ENCODE measurements at places on chromosomes 6 and 20. TPM values are rescaled to one million over a fixed set of nuclear protein-coding genes. Genes with fewer than 3 reads are reported as not detected.
A peak's percentile ranks its signal among the peaks of the same experiment; 100 is the strongest.

Gene MMP24
- 0.09 TPM for total RNA-seq

DNA sequence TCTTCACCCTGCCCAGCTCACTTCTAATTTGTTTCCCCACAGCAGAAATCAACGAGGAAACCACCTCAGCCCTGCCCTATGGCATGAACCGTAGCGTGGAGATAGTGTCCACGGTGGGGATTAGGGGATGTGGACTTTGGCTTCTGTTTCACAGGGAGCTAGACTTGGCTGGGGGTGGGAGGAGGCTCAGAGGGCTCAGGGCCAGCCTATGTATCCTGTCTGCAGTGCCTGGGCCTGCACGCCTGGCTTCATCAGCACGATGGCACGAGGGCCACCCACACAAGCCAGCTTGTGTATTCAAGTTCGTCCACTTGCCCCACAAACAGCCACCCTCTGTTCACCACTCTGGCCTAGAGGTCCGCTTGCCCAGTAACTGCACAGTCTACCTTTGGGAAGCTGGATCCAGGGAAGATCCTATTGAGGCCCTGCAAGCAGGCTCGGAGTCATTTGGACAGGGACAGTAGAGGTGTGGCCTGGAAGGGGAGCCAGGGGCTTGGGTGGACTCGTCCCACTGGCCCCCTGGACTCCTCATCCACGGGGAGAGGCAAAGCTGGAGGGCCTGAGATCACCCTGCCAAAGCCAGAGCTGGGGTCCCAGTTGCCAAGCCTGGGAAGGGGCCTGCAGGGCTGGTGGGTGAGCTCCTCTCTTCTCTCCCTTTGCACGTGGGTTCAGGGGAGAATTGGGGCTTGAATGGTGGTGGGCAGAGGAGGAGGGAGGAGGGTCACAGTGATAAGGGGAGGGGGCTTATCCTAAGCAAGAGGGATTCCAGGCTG is 38.0 kb upstream of the FAM83D start:
- H3K36me3 ChIP-seq, result no peaks in the 10 kb centered on the region
- no peak for DNase-seq
- H3K4me3 ChIP-seq, result no peak overlapping the region
- no peak overlapping the region for H3K27ac ChIP-seq
- no peaks in the 10 kb centered on the region for H3K4me1 ChIP-seq

- DNase-seq, result no peak
- H3K4me3 ChIP-seq, result no peak overlapping the region
- H3K4me1 ChIP-seq, result peaks cover 35% of the 10 kb centered on the region
These were observed 12.1 kb upstream of the SRC start for GRCh38 chr20:37333848-37334318.

Gene LRFN2
- total RNA-seq, result not detected

Gene TDRD6
- 0.48 TPM for total RNA-seq

GRCh38 chr20:20719411-20719810 is 7.0 kb upstream of the RALGAPA2 start:
- H3K4me3 ChIP-seq, result no peak overlapping the region
- H3K36me3 ChIP-seq, result no peaks in the 10 kb centered on the region
- no peaks in the 10 kb centered on the region for H3K27me3 ChIP-seq
- H3K27ac ChIP-seq, result no peak overlapping the region

- H3K27ac ChIP-seq, result no peak overlapping the region
- H3K27me3 ChIP-seq, result no peaks in the 10 kb centered on the region
- no peaks in the 10 kb centered on the region for H3K4me1 ChIP-seq
- no peak overlapping the region for H3K4me3 ChIP-seq
- no peak for DNase-seq
These were observed 126.9 kb upstream of the BMP5 start for GRCh38 chr6:56002336-56002735.

DNA sequence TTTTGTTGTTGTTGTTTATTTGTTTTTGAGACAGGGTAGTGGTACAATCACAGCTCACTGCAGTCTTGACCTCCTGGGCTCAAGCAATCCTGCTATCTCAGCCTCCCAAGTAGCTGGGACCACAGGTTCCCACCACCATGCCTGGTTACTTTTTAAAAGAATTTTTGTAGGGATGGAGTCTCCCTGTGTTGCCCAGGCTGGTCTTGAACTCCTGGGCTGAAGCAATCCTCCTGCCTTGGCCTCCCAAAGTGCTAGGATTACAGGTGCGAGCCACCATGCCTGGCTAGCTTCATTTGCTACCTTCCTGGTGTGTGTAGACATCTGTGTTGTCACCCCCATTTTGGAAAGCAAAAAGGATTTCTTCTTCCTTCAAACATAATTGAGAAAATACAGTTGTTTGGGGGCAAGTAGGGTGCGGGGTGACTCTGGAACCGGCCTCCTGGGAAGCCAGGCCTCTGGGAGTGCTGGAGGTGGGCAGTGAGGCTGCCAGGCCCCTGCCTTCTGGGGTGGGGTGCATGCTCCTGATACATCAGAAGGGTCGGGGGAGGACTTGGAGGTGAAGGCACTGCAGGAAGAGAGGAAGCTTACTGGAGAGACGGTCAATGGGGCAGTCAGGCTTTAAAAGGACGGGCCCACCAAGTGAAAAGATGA is 28.4 kb downstream of the SYNJ2 start:
- no peak overlapping the region for H3K4me3 ChIP-seq
- DNase-seq, result no peak
- peak overlapping the region; percentile 73 for H3K27ac ChIP-seq
- no peaks in the 10 kb centered on the region for H3K36me3 ChIP-seq
- peaks cover 49% of the 10 kb centered on the region for H3K4me1 ChIP-seq

DNA sequence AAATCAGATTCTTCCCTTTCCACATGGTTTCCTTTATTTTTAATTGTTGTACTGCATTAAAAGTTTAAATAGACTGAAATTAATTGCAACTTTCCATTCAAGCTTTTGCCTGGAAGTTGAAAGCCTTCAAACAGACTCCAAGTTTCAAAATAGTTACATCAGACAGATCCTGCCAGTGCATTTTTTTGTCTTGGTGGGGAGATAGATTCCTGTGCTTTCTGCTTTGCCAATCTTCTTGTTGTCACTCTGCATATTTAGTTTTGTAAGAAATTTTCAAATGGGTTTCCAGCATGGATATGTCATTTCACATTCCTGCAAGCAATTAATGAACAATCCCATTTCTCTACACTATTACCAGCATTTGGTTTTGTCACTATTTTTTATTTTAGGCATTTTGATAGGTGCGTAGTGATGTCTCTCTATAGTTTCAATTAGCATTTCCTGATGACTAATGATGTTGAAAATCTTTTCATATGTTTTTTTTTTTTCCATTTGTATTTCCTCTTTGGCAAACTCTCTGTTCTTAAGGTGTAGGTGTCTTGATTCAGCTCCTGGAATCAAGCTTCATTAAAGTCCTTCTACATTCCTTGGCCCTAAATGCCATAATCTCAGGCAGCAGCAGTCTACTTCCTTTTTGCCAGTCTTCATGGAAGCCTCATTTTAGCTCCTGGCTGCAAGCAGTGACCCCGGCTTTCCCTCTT is 40.5 kb downstream of the SCP2D1 start:
- no peaks in the 10 kb centered on the region for H3K36me3 ChIP-seq
- H3K27ac ChIP-seq, result no peak overlapping the region
- DNase-seq, result no peak
- H3K4me3 ChIP-seq, result no peak overlapping the region
- no peaks in the 10 kb centered on the region for H3K4me1 ChIP-seq

Measured in heart right ventricle (tissue), 16 donors.